Stimulated activated CD4-positive, alpha-beta T cell treated with anti-CD3 and anti-CD28 coated beads, Interleukin-1b, Interleukin-23, amount 100 ng/mL, for 48 hours (primary cell): ENCODE measurements at places on chromosomes 12 and 14.
A peak's percentile ranks its signal among the peaks of the same experiment; 100 is the strongest.

DNA sequence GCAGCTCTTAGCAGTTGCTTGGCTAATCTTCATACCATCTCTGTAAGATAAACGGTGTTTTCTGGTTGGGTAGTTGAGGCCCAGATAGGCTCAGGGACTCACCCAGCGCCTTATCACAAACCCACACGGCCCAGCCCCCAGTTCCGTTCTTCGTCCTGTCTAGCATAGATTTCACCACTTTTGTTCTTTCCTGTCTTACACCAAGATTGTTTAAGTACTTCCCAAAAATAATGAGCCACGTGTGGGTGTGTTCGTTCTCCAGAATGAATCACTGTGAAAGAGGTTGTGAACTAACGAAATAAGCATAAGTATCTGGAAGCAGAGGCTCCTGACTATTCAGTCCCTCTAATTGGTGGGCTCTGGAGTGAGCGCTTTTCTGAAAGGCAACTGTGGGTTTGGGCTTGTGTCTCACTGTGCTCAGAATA, 21.4 kb downstream of the ACVR1B start:
- peak; percentile 72 for DNase-seq

DNA sequence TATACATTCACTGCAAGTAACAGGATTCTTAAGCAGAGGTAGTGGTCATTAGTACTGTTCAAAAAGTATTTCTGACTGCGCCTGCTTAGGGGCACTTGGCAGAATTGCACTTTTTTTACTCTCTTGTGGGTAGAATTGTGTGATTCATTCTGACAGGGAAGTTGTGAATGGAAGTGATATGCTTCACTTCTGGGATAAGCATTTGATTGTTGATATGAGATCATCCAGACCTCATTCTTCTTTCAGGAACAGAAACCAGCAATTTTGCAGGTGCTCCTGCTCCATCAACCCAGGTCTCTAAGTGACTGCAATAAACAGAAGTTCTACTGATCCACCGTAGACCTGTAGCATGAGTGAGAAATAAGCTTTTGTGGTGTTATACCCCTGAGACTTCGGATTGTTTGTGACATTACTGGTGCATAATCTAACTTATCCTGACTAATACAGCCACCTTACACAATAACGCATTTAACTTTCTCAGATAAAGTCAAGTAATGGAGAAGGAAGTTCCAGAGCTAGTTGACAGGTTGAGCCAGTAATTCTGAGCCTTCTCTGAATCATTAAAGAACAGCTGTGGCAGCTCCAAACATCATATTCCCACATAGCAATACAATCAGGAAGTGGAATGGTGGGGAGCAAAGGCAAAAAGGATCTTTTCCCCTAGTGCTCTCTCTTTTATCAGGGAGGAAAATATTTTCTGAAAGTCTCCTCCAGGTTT, 387.9 kb downstream of the SYT1 start:
- no peak for DNase-seq

GRCh38 chr14:46369391-46369790, 282.2 kb downstream of the RPL10L start:
- no peak for DNase-seq

DNA sequence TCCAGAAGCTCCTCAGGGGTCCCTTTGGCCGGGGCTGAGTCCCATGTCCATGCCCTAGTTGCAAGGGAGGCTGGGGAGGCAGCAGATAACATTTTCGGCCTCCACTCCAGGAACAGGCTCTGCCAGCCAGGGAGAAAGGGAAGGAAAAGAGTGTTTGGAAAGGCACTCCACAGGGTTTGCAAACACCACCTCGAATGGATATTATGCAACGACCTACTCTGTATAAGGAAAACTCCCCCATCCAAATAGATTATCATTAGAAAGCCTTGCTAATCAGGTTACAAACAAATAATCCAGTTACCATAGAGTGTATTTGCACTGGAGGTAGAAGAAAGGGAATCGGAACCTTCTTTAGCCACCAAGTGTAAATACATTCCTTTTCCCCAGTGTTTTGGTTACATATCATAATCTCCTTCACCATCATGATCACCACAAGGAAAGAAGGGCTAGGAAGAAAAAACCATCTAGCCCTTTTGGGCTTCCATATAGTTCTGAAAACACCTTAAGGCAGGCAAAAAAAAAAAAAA, 40.4 kb downstream of the TMCC3 start:
- no peak for DNase-seq

GRCh38 chr12:26231470-26231869, 36.1 kb downstream of the SSPN start:
- no peak for DNase-seq

- DNase-seq, result no peak
Measured at GRCh38 chr12:93261505-93262094, 116.1 kb upstream of the NUDT4 start.

- no peak for DNase-seq
Measured at GRCh38 chr12:83261998-83262397, 575.3 kb downstream of the TMTC2 start.

GRCh38 chr14:41549821-41550607, 56.7 kb upstream of the LRFN5 start:
- DNase-seq, result no peak

GRCh38 chr12:5783289-5783920, 161.7 kb downstream of the ANO2 start:
- DNase-seq, result no peak

DNA sequence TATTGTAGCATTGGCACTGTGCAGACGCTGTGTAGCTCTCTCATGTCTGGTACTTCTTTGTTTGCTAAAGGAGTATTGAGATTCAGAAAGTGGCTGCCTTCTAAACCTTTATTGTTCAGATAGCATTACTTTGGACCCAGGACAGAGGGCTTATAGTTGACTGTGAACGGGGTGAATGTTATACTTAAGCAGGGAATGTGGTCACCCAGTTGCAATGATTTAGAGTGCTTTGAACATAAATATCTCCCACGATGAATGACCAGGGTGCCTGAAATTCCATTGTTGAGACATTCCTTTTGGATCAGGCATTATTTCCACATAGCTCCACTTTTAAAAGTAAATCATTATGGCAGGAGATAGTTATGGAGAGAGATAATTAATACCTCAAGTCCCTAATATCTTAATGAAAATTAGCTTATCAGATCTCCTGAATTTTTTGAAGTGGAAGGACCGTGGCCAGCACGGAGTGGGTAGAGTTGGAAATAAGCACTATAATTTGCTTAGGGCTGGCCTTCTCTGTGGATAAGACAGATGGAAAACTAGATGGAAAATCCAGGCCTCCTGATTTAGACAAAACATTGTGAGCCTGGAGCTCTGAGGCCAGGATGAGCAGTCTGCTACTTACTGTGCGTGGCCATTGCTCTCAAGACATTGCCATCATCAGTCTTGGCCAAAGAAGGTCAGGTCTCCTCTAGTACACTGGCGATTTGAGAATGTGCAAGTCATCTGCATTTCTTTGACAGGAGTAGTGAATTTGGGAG, 114.5 kb downstream of the ETV6 start:
- no peak for DNase-seq
